ENCODE measurements at places on chromosomes 6 and 20.

DNA sequence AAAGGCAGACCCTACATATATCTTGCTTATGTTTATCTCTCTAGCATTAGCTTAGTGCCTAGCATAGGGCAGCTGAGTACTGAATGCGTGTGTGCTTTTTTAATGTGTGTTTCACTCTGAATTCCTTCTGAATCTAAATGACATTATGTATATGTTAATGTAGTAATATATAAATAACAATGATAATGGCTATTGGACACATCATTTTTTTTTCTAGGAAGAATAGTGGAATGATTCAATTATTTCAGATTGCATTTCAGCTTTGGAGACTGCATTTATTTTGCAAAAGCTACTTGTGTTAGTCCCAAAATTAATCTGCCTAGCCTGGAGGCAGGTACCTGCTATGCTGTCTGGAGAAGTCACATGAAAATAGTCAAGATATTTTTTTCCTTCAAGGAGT lies 371.8 kb downstream of the GRIK2 start:
- no peak for DNase-seq

- no peak for DNase-seq
Observed at GRCh38 chr6:92399911-92400310, 1019.4 kb downstream of the EPHA7 start.

DNA sequence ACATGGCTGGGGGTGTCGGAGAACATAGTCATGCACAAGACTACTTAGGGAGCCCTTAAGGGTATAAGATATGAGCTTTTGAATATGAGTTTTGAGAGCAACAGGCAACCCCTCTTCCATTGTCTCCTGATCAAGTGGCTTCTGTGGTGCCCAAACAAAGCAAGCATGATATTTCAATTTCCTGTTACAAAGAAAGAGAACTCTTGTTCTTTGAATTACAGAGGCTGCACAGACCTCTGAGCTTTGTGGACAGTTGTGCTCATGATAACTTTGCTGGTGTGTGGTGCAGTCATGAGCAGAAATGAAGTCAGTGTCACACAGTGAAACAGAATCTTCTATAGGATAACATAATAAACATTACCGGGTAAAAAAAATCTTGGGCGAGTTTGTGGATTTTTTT lies 66.8 kb upstream of the THEMIS start:
- no peak for DNase-seq

DNA sequence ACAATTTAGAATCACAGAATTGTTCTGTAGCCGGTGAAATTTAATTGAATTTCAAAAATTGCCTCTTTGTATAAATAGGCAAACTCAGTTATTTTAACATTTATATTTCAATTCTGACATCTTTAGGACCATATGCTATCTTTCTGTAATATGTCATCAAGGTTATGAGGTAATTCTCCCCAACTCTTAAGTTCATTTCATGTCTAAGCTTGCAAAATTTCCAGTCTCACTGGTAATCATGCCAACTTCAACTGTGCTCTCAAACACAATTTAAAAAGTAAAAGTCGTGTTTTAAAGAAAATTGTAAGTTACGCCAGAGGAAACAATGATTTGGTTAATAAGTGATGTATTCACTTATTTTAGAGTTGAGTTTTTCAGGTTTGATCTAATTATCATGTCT lies 1.4 kb downstream of the NCOA7 start:
- no peak for DNase-seq

DNA sequence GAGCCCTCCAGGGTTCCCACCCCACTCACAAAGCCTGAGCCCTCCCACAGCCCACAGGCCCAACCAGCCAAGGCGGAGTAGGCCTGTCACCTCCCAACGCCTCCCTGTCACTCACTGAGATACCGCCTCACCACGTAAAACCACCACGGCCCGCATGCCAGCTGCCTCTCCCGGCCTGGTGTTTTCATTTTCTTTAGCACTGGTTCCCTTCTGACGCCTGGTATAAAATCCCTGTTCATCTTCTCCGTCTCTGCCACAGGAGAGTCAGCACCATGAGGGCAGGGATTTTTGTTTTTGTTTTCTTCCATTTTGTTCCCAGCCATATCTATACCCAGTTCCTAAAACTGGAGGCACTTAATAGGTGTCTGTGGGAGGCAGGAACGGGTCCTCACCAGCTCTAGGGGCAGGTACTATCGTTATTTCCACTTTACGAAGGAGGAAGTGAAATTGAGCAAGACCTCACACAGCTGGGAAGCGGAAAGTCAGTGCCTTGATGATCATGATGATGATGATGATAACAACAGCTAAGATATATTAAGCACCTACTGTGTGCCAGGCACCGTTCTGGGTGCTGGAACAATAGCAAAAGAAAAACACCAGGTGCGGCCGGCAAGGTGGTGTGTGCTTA lies 58.6 kb downstream of the SNAI1 start:
- no peak for DNase-seq

GRCh38 chr6:36659271-36659670 lies 19.2 kb upstream of the CDKN1A start:
- no peak for DNase-seq

GRCh38 chr6:44404022-44404714 lies 16.7 kb downstream of the CDC5L start:
- DNase-seq: no peak

GRCh38 chr6:38417521-38417920 lies 222.2 kb downstream of the BTBD9 start:
- no peak for DNase-seq
